Activated T-cell treated with anti-CD3 and anti-CD28 coated beads for 24 hours (primary cell): ENCODE measurements at places on chromosomes 1 and 21.

GRCh38 chr1:12091191-12091590, 28.1 kb downstream of the TNFRSF8 start:
- no peak for DNase-seq

DNA sequence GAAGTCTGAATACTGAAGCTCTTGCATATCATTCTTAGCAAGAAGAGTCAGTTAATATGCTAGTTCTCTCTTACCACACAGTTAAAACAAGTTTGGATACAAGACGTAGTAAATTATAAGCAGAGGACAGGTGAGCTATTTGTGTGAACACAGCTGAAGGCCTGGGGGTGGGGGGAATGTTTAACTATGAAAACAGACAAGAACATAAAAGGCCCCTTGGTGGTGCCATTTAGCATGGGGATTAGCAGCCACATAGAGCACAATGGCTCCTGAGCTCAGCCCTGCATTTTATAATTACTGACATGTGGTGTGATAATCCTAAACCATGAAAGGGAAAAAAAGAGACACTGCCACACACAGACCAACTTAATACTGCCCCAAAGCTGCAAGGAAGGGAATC, 94.8 kb downstream of the TGFBR3 start:
- DNase-seq = no peak

- peak; percentile 30 for DNase-seq
These were observed 755 bp downstream of the SCMH1 start for GRCh38 chr1:41241354-41241748.

GRCh38 chr1:153698923-153699714, 20.6 kb downstream of the NPR1 start:
- DNase-seq = no peak

- no peak for DNase-seq
These were observed 13.0 kb downstream of the DOP1B start for GRCh38 chr21:36169470-36170128.

DNA sequence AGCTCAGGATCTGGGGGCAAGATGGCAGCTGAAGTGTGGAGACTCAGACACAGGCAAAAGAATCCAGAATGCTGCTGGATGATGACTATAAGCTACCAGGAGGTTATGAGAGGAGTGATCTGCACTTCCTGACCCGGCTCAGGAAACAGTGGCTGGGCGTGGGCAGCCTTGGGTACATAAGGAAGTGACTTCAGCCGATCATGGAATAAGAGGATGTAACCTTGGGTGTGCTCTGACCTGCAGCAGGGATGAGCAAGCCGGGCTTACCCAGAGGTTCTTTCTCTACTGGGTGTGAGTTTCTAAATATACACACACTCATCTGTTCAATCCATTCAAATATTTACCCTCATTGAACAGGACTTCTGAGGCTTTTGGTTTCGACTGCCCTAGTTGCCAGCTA, 62.7 kb downstream of the CD34 start:
- DNase-seq = no peak

DNA sequence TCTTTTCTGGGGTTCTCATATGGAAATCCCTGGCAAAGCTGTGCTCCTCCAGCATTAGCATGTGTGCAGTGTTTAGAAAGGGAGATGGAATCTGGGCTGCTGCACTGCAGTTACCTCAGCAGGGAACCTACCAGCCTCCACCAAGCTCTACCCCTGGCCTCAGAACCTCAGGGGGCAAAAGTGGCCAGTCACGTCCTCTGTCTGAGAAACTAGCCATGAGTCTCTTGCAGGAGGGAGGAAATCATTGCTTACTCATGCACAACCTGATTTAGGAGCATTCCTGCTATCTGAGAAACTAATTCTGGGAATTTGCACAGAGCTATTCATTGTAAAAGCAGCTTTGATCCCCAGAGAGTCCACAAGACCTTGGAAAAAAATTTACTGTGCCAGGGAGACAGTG, 80.6 kb upstream of the IPO9 start:
- no peak for DNase-seq

GRCh38 chr21:33197496-33197895, 32.2 kb upstream of the IFNAR2 start:
- no peak for DNase-seq

- peak; percentile 5 for DNase-seq
These were observed 57.5 kb downstream of the BCL9 start for GRCh38 chr1:147598621-147599361.
